Right lung (tissue), 10 donors: ENCODE measurements at places on chromosomes 5 and 9. TPM values are rescaled to one million over a fixed set of nuclear protein-coding genes. Genes with fewer than 3 reads are reported as not detected.

The OMD gene
- 1.0 TPM for polyA plus RNA-seq

GRCh38 chr5:67831048-67831447, 384.5 kb upstream of the PIK3R1 start:
- no peak for DNase-seq

- DNase-seq: no peak
These were observed 67.8 kb upstream of the IL33 start for GRCh38 chr9:6147846-6148245.

GRCh38 chr9:125160750-125161149, 17.4 kb upstream of the SCAI start:
- no peak for DNase-seq

- DNase-seq: no peak
These were observed 32.9 kb upstream of the GPR151 start for GRCh38 chr5:146548781-146549449.

The F2RL1 gene
- 9.2 TPM for polyA plus RNA-seq

The CNOT6 gene
- 53.9 TPM for polyA plus RNA-seq

- DNase-seq: peak; percentile 14
These were observed 188.2 kb downstream of the CRB2 start for GRCh38 chr9:123544007-123544827.

DNA sequence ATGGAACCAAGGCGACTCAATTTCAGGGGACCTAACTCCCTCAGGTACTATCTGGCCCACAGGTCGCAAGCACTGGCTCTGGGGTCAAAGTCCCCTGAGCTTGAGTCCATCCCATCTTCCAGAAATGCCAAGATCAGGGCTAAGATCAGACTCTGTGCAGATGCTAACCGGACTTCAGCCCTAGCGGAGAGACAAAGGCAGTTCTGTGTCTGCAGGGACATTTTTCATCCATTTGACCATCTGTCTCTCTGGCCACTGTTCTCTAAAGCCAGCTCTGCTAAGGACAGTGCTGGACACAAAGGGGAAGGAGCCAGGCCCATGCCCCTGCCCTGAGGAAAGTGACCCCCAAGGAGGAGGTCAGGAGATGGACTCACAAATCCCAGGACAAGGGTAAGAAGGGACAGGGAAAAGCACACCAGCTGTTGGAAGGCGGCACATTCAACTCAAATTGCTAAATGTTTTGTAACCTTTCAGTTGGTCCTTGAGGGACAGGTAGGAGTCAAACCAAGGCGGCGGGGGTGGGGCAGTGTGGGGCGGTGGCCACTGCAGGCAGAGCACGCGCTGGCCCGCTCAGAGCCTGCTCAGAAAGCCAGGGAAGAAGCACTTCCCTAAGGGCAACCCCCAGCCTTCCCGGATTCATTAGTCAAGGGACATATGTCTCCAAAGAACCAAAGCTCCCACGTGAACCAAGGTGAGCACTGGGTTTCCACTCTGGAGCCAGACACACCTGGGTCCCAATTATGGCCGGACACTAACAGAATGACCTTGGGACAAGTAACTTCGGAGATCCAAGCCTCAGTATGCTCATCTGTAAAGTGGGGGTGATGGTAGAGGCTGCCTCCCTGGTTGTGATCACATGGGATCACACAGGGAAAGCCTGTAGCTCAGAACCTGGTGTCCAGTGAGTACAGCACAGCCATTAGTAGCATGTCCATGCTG, 42.8 kb downstream of the STK10 start:
- no peak for DNase-seq

The IFNE gene
- polyA plus RNA-seq: 0.21 TPM

DNA sequence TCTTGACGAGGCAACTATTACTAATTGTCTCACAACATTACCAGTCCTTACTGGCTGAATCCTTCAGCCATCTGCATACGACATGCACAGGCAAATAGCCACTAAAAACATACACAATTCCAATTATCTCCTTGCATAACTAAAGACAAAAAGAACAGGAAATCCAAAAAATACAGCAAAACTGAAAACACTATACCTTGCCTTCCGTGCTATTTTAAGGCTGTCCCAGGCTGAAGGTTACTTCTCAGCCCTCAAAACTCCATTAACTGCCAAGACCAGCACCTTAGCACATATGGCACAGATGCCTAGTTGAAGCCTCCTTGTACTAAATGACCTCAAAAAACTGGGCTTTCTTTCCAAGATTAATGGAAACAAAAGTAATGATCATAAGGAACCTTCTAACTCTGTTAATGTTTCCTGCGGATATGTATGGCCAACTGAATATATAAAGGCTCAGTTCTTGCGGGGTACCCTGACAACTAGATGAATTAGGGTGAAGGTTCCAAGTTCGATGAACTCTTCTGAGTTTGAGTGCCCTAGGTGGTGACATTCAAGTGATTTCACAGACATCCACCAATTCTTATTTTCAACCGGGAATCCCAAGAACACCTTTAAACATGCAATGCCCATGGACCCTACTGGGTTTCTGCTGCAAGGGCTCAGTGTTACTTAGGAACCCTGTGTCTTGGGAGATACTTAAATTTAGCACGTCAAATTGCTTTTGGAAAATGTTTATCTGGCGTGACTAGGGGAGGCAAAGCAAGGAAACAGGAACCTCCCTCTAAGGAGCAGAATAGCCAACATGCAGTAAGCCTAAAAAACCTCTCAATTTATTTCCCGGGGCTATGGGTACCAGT, 455.3 kb downstream of the RAB3C start:
- DNase-seq: no peak

DNA sequence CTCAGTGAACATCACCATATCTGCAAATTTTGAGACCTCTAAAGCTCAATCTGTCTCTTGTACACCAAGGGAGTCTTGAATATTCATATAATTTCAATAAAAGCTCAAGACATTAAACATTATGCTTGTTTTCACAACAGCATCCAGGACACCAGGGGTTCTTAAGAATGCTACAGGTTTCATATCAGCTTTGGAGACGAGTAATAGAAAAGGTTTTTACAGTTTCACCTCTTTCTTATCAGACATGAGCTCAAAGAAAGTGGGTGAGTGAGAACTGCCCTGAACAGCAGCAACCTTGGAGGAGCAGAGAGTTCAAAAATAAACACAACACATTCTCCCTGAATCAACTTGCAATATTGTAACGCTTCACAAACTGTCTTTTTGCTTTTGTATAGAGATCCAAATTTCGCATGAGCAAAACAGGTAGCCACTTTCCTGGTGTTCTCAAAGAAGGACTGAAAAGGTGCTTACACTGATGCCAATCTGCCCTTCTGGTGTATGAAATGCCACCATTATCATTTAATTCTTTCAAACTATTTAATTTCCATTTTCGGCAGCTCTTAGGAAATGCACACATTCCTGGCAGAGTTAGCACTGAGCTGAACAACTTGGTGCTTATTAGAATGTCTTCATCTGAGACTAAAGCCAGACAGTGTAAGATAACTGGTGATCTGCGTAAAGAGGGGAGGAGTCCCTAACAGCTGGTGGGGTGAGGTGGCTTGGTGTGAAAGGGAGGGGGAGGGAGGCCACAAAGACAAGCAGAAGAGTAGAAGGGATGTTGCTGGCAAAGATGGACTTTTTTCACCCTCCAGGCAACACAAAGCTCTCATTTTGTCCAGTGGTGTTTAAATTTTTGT, 535.3 kb downstream of the PDE4D start:
- no peak for DNase-seq

The GBGT1 gene
- polyA plus RNA-seq: 2.9 TPM

The HTR4 gene
- polyA plus RNA-seq: 0.24 TPM

GRCh38 chr5:20300110-20300509, 312.1 kb upstream of the CDH18 start:
- DNase-seq: no peak

The GDNF gene
- not detected for polyA plus RNA-seq

GRCh38 chr5:149641000-149641576, 59.8 kb downstream of the ARHGEF37 start:
- peak; percentile 48 for DNase-seq

- no peak for DNase-seq
These were observed 543.2 kb upstream of the CDH6 start for GRCh38 chr5:30650311-30650710.

DNA sequence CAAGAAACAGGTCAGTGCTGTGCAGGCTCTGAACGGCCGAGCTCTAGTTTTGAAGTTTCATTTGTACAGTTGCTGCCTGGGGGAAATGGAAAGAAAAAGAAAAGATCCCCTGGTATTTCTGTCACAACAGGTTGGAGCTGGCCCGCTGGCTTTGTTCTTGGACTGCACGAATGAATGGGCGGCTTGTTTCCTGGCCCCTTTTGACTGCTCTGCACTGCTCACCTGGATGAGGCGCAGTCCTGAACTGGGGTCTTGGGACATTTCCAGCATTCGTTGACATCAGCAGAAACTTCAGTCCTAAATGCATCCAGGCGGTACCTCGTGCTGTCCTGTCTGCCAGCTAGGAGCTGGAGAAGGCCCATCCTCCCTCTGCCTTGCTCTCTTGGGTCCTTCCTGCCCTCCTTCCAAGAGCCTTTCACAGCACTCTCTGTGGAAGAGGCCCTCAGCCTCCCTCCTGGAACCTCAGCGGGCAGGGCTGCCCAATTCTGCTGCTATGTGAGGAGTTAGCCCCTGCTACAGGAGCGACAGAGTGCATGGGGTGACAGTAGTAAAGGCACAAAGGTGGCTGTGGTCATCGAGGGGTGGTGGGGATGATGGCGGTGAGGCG, 189.2 kb downstream of the FSTL4 start:
- no peak for DNase-seq

- no peak for DNase-seq
These were observed 580.2 kb upstream of the PTPRD start for GRCh38 chr9:11192993-11193392.

DNA sequence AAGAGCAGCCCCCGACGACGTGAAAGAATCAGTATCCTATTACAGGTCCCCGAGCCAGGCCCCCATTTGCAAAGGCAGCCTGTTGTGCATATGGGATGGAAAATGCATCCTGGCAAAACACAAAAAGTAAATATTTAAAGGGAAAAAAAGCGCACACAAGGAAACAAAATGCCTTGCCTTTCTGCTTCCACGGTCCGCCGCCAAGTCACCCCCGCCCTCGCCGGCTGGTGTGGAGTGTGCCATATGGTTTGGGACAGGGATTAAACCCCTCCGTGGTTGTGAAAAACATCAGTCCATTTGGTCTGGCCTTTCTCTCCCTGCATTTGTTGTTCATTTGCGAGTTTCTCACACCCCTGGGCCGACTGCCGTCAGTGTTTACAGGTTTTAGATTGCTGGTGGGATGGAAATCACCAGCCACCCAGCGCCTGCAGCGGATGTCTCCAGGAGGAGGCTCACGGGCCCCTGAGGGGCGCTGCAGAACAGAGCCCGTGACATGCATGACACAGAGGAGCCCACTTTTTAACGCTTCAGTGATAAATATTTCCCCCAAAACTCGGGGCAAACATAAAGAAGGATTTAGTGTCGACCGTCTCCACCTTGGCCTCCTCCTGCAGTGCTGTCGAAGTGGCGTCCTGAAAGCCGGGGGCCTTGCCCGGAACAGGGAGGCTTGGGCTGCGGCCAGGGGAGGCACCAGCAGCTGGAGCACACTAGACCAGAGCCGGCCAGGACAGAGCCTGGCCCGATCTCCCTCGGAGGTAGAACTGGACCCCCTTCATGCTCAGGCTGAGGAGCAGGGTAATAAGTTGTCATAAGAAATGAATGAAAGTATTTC, 161.5 kb downstream of the HSD17B3 start:
- peak; percentile 64 for DNase-seq

The WDR55 gene
- 21.5 TPM for polyA plus RNA-seq

DNA sequence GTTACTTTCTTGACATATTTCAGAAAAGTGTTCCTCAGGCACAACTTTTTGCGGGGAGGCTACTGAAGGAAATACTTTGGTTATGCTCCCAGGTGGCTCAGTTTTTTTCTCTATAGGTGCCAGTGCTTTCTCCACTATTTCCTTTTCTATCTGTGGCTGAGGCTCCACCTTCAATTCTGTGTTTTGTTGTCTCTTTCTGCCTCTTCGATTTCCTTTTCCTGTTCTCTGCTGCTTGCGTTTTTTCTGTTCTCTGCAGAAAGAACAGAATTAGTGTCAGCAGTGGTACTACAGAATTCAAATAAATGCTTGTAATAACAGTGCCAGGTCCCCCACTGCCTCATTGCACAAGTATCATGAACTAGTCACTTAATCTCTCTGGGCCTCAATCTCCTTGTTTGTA, 7.0 kb downstream of the HEMGN start:
- no peak for DNase-seq

GRCh38 chr5:138445547-138446271, 6.9 kb downstream of the REEP2 start:
- DNase-seq: no peak

- no peak for DNase-seq
These were observed 94.9 kb upstream of the NR4A3 start for GRCh38 chr9:99726758-99727157.

The RPL35 gene
- 992 TPM for polyA plus RNA-seq
